ENCODE measurements at places on chromosomes 5 and 9. TPM values are rescaled to one million over a fixed set of nuclear protein-coding genes. Genes with fewer than 3 reads are reported as not detected.

GRCh38 chr5:9201011-9201410, 344.9 kb downstream of the SEMA5A start:
- no peak for DNase-seq

DNA sequence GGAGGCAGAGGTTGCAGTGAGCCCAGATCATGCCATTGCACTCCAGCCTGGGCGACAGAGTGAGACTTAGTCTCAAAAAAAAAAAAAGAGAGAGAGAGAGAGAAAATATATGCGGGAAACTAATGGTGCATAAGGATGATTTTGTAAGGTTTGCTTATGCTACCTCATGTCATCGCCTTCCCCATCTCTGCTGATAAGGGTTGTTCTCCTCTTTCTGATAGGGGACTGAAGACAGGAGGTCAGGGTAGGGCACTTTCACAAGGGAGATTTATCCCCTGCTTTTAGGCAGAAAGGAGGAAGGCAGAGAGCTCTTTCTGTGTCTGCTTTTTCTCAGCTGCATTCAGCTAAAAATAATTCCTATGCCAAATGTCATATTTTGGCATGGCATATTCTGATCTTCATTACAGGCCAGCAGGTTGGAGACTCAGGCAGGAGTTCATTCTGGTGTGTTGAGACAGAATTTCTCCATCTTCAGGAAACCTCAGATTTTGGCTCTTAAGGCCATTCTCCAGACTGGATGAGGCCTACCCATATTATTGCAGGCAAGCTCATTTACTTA, 220.2 kb downstream of the AUH start:
- DNase-seq: no peak

- peak; percentile 68 for DNase-seq
Measured at GRCh38 chr5:135032999-135033861, 798 bp downstream of the PITX1 start.

DNA sequence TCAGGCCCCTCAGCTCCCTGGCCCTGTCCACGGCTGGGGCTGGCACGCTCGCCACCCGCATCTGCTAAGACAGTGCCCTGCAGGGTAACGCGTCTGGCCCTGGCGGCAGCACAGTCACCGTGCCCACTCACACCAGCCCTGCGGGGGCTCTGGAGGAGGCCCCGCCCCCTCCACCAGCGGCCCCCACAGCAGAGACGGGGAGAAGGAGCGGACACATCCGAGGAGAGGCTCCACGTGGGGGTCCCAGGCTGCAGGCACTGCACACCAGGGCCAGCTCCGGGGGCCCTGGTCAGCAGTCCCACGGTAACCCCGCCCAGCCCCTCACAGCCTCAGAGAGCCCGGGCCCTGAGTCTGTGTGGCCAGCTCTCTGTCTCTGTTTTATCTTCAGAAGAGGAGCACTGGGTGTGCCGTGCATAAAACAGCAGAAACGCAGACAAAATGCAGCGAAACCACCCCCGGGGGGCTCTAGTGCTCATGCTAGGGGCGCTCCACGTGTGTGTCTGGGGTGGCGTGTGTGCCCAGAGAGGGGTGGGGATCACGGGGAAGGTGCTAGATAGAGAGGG, 47.5 kb upstream of the NRARP start:
- no peak for DNase-seq

DNA sequence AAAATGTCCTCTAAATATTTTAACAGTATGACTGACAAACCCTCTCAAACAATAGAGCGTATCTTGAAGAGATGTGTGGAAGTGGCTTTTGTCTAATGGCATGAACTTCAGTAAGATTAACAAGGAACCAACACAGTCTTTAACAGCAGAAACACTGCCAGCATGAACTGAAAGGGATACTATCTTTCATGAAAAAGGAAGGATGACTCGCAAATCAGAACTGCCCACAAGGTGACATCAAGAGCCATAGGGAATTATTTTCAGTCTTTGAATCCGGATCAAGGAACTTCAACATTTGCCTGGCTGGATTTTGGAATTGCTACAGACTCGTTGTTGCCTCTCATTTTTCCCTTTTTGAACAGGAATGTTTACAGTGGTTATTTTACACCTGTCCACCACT, 5.1 kb upstream of the HEXB start:
- no peak for DNase-seq

DNA sequence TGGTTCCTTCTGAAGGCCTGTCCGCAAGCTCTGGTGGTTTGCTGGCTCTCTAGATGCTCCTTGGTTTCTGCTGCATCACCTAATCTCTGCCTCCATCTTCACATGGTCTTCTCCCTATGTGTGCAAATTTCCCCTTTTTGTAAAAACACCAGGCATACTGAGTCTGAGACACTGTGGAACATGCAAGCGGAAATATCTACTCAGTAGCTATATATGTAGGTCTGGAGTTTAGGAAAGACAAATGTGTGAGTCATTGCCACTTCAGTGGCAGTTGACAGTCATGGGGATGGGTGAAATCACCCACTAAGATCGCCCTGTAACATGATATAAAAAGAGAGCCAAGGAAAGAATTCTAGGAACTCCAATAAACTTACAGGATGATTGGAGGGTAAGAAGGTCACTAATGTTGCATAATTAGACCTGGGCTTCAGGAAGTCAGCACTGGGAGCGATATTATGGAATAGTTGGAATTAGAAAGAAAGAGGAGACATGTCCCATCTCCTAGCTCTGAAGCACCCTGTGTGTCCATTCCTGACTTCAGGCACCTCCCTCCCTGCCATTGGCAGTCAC, 22.7 kb upstream of the UBLCP1 start:
- peak; percentile 43 for DNase-seq

GRCh38 chr5:150139334-150139733, 16.3 kb downstream of the PDGFRB start:
- DNase-seq: peak; percentile 47

Gene SOWAHA
- not detected for total RNA-seq

DNA sequence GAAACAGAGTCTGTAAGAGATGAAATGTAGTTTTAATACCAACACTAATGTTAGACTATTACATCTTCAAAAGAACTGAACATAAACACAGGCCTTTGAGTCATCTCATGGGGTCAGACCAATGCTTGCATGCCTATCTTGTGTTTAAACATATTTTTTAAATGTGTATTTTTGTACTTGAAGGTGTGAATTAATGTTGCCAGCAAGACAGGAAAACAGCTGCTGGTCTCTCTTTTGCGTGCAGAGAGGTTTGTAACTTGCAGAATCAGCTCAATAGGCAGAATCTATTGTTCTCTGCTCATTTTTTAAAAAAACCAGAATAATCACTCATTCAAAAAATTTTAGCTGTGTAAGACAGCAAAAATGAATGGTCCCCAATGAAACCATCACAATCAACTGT, 180.2 kb downstream of the ALDH1A1 start:
- no peak for DNase-seq

DNA sequence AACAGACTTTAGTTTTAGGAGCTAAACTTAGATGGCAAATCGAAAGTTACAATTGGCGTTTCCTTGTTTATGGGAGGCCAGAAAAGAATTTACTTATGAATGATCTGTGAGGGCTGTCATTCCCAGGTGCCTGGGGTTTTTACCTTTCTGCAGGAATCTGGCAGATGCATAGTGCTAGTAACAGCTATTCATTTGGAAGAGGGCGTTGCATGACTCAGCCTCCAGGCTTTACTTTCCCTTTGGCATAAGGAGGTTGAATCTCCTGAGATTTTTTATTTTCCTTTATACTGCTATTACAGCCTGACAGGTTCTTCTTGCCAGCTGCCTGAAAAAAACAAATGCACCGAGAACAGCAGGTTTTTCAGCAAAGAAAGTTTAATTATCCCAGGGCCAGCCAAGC, 30.0 kb downstream of the CARD6 start:
- DNase-seq: peak; percentile 31

Gene MAMDC2
- total RNA-seq: not detected
